ENCODE measurements at places on chromosomes 1 and 21. TPM values are rescaled to one million over a fixed set of nuclear protein-coding genes. Genes with fewer than 3 reads are reported as not detected.

The HES4 gene
- 87.7 TPM for total RNA-seq

- DNase-seq: no peak
Measured at GRCh38 chr1:209993061-209993830, 55.2 kb downstream of the SYT14 start.

DNA sequence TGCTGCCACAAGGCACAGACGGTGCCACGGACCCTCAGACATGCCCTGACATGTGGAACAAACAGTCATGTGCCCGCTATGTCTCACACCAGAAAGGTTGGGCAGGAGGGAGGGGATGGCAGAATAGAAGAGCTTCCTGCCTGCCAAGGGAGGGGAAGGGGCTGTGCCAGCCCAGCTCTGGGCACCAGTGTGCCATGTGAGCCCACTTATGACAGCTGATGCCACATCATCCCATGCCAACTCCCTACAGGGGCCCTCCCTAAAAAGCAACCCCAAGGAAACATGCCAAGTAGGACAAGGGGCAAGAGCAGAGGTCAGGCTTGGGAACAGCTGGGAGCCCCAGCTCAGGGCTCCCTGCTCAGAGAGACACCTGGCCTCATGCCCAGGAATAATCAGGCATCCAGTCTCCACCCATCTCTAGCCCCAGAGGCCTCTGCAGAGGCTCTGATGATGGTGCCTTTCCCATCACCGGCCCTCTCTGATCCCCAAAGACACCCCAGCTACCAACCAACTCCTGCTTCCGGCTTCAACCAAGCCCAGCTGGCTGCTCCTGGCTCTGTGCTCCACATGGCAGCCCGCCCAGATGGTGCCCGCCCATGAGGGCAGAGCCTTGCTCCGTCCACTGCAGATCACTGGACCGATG, 10.3 kb downstream of the ADGRB2 start:
- no peak for DNase-seq

DNA sequence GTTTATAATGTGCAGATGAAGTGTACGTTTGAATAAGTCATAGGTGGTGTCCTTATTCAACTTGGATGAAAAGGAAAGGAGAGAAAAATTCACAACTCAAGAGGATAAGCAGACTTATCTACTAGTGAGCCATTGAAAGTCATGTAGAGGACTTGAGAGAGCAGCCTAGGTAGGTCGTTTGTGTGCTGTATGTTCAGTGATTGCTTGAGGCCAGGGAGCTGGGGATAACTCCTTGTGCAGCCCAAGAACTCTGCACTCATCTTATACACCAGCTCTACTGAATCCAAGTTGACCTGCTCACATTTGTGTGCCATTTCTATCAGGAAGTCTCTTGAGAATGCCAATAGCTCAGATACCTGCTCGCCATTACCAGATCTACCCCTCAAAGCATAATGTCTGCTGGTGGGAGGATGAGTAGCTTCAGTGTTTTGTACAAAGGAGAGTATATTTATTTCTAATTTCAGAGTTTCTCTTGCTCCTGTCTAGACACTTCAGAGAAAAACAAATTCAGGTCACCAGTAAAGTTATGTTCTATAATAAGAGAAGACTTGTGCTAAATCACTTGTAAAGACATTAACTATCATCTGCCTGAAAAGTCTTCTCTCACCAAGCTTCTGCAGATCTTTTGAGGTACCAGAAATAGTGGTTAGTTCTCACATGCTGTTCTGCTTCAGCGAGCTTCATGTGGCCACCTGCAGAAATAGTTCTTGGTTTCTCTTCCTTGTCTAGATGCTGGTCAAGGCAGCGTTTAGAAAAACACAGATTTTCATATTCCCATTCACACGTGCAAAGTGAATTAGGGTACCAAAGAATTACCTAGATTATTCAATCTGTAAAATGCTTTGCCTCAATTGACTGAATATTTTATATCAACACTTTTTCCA, 10.8 kb downstream of the S1PR1 start:
- DNase-seq: no peak

The CATSPERE gene
- 2.2 TPM for total RNA-seq

DNA sequence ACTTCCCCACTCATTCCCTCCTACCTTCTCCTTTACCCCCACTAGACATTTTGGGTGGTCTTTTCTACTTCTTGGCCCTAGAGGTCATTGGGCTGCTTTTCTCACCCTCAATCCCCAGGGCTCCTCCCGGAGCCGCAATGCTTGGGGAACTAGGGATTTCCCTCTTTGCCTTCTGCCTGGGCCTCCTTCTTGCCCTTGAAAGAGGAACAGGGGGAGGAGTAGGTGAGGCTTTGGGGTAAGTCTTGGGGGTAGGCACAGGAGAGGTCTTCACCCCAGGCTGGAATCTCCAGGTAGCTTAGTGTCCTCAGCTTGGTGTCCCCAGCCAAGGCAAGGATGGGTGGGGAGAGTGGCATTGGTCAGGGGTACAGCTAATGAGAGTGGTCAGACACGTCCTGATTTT, 56.2 kb upstream of the EPS8L3 start:
- no peak for DNase-seq

The FOXD2 gene
- 0.60 TPM for total RNA-seq

DNA sequence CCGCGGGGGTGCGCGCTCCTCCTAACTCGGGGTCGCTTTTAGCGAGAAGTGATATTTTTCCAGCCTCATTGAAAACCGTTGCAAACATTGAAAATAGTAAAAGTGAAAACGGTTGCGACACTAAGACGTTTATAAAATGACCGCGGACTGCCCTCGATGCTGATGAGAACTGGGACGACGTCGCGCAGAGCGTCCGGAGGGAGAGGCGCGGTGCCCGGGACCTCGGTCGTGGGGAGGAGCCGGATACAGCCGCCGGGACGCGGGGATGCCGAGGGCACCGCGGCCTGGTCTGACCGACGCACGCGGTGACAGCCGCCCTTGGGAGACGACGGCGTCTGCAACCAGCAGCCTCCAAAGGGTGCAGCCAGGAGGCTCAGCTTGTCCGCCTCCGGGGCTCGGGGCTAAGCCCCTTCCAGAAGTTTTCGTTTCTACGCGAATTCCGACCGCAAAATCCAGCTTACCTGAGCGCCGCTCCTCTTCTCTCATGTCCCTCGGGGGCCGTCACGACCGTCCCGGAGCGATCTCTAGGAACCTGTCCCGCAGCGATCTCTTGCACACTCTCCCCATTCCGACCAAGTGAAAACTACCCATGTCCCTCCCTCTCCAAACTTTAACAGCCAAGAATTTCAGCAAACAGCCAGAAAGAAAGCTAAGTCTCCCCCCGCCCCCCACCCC, 144.4 kb upstream of the ETS2 start:
- no peak for DNase-seq

DNA sequence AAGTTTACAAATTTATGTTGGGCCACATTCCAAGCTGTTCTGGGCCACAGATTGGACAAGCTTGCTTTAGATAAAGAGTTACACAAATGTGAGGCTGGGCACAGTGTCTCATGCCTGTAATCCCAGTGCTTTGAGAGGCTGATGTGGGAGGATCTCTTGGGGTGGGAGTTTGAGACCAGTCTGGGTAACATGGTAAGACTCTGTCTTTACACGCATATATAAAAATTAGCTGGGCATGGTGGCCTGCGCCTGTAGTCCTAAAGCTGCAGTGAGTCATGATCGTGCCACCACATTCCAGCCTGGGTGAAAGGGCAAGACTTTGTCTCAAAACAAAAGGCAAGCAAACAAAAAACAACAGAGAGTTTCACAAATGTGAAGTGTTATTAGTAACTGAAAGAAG, 5.9 kb upstream of the VCAM1 start:
- no peak for DNase-seq

The S100A7 gene
- total RNA-seq: not detected

- DNase-seq: no peak
Measured at GRCh38 chr1:152565115-152565514, 1.5 kb downstream of the LCE3E start.

DNA sequence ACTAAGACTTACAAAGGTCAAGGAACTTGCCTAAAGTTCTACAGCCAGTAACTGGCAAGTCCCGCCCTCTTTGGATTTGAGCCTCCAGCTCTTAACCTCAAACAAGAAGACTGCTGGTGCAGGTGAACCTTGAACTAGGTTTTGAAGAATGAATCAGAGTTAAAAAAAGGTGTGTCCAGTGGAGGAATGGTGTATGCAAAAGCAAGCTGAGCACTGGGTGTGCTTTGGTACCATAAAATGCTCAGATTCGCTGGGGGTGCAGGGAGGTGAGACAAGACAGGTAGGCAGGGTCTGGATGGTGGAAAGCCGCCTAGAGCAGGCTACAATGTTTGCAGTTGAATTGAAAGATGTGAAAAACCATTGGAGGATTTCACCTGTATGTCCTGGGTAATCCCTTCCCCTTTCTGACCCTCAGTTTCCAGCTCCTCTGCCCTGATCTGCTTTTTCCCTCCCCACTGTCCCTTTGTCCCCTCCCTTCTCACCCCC, 39.8 kb downstream of the FOXD2 start:
- no peak for DNase-seq

All from mesothelial cell of epicardium (in vitro differentiated cells).